Keratinocyte (primary cell): ENCODE measurements at places on chromosomes 2 and 18. TPM values are rescaled to one million over a fixed set of nuclear protein-coding genes. Genes with fewer than 3 reads are reported as not detected.

Gene ZAP70
- polyA plus RNA-seq, result 0.95 to 7.3 TPM (median 1.6 TPM) in 3 replicates

Gene BIN1
- polyA plus RNA-seq, result 4.2 to 6.5 TPM (median 5.4 TPM) in 3 replicates

Gene KYNU
- 2.4 to 8.2 TPM (median 3.9 TPM) in 3 replicates for polyA plus RNA-seq

Gene ZC3H6
- polyA plus RNA-seq, result 0.51 to 1.0 TPM (median 0.75 TPM) in 3 replicates

Gene MLPH
- polyA plus RNA-seq, result 0.67 to 1.8 TPM (median 1.0 TPM) in 3 replicates

Gene DPYSL5
- not detected in 3 replicates for polyA plus RNA-seq

Gene RESP18
- not detected in 3 replicates for polyA plus RNA-seq

Gene DNAH7
- 0.17 to 0.28 TPM (median 0.17 TPM) in 3 replicates for polyA plus RNA-seq

Gene KCNS3
- polyA plus RNA-seq, result 5.6 to 7.3 TPM (median 7.2 TPM) in 3 replicates

Gene FAM237A
- not detected in 3 replicates for polyA plus RNA-seq

Gene GATA6
- 0.28 to 0.37 TPM (median 0.33 TPM) in 3 replicates for polyA plus RNA-seq

Gene GAD1
- polyA plus RNA-seq, result 4.5 to 9.4 TPM (median 5.9 TPM) in 3 replicates

- no peak for DNase-seq
These were observed 448.1 kb upstream of the VRK2 start for GRCh38 chr2:57598551-57598950.

DNA sequence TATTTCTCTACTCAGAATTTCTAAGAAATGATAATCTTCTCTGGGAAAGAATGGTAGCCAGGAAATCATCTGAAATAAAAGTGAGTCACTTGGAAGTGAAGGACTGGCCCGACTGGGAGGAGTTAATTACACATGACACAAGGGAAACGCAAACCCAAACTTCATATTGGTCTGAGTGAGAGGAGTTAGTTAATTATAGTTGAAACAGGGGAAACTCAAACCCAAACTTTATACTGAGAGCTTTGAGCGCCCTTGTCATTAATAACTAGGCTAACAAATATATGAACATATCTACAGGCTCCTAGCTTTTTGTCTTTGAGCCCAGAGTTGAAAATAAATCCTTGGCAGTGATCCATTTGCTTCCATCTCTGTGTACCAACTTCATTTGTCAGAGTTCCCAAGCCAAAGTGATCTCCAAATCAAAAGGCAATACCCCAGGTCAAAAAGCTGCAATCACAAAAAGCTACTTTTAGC, 187.8 kb upstream of the COL3A1 start:
- DNase-seq, result no peak

- no peak for DNase-seq
These were observed 40.9 kb downstream of the USP14 start for GRCh38 chr18:199214-199613.

GRCh38 chr18:48158721-48159120, 228.3 kb upstream of the SMAD2 start:
- DNase-seq, result no peak

- DNase-seq, result peak; percentile 84
These were observed 129.5 kb upstream of the PELI1 start for GRCh38 chr2:64273524-64274398.

- no peak for DNase-seq
These were observed 2.7 kb downstream of the ZAP70 start for GRCh38 chr2:97715951-97716694.

DNA sequence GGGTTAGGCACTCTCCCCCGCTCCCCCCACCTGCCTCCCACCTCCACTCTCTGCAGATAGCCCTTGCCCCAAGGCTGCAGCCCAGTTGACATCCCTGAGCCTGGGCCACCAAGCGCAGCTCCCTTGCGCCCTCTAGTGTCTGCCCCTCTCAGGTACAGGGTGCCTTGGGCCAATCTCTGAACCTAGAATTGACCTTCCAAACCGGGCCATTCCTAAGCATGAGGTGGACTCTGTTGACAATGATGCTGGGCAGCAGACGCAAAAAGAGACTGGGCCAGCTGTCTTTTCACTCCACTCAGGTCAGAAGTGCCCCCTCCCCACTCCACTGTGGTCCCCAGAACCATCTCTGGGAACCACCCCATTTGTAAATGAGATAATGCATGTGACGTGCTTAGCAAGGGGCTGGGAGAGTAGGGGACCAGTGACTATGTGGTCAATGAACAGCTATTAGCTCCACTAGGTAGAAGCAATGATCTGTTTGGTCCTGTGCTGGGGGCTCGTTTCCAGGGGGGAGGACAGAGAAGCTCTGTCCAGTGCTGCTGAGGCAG, 43.3 kb upstream of the PLB1 start:
- no peak for DNase-seq

- DNase-seq, result peak; percentile 50
These were observed 2.1 kb downstream of the HK2 start for GRCh38 chr2:74835831-74836674.

DNA sequence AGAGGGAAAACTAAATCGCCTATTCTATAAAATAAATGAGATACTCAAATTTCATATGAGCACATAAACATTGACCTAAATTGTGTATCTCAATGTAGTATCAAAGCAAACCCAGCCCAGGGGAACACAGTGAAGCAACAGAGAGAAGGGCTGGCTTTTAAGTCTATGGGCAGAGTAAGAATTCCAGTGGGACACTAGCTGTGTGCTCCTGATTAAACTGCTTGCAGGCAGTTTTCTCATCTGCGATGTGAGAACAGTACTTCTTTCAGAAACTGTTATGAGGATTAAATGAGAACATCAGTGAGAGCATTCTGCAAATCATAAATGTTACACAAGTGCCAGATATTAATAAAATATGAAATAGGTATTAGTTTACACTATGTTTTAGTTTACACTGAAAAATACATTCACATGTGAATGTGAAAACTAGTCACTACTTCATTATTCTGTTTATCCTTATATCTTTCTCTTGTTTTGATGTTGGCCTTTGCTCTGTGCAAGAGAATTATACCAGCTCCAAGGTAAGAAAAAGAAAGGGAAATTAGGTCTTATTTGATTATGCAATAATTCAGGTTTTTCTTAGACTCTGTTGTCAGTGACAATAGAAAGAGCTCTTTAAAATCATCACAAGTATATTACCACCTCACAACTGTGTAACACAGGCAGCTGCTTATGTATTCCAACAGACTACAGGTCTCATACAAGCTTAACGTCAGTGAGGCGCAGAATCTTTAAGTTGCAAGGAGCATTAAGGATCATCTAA, 47.5 kb downstream of the GAREM1 start:
- DNase-seq, result no peak

DNA sequence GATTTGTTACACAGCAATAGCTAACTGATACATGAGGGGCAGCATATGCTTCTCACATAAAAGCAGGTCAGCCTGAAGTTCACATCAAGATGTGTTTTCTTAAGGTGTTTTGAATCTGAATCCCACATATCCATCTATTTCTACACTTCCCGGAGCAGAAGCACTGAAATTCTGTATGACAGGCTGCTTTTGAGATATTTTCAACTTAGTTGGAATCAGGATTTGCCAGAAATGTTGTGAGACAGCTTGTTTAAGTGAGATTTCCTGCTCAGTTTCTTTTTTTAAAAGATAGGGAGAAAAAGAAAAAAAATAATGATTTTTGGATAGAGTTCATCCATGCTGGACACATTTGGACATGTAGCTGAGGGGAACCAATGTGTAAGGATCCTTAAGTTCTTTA, 501.5 kb upstream of the CELF4 start:
- DNase-seq, result no peak

DNA sequence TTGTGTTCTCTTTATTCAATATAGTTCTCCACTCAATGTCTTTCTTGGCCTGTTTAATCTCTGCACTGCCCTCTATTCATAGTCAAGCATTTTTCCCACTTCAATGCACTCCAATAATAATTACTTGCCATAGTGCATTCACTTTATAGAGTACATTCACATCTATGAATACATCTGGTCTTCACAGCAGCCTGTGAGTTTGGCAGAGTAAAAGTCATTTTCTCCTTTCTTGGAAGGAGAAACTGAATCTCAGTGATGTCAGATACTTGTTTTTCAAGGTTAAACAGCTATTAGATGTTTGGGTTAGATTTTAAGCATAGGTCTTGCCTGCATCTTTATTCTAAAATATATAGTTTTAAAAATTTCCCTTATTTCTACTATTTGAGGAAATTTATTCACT, 373.2 kb downstream of the TRIB2 start:
- DNase-seq, result no peak

DNA sequence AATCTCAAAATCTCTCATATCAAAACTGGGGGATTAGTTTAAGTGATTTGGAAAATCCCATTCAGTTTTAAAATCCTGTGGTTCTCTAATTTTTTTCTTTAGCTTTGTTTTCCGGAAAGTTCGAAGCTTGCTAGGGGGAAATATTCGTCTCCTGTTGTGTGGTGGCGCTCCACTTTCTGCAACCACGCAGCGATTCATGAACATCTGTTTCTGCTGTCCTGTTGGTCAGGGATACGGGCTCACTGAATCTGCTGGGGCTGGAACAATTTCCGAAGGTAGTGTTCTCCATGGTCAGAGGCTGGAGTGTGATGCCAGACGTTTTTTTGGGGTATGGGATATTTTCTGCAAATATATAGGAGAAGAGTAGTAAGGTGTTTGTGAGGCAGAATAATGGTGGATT, 66.1 kb downstream of the ACSL3 start:
- no peak for DNase-seq

- DNase-seq, result no peak
These were observed 73.0 kb downstream of the MTCL1 start for GRCh38 chr18:8778386-8778785.

DNA sequence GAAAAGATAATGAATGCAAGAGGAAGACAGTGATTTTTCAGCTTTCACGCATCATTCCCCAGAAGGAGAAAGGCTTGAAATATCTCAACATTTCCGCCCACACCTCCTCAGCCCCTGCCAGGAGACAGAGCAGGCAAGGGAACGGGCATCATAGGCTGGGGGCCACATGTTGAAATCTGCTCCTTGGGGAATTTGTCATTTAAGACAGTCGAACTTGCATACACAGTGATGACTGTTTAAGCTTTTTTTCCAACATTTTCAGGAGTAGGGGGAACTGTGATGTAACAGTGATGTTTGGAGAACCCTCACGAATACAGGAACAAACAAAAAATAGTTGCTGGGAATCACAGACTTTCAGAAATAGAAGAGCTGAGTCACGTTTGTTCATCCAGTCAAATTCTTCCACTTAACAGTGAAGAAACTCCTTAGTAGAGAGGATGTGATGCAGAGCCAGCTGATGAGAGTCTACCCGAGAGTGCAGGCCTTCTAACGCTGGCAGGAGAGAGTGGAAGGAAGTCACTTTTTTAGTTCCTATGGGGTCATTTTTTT, 266.8 kb downstream of the ALPK2 start:
- DNase-seq, result no peak

- DNase-seq, result peak; percentile 33
These were observed 104.0 kb downstream of the COBLL1 start for GRCh38 chr2:164737612-164738081.

GRCh38 chr18:50751490-50751889, 68.3 kb downstream of the MRO start:
- DNase-seq, result no peak

- DNase-seq, result no peak
These were observed 134.7 kb upstream of the PID1 start for GRCh38 chr2:229405796-229406195.

GRCh38 chr2:201260302-201260800, at the start of gene CASP8:
TSS of gene CASP8 (plus strand) at chr2:201260536. CDS start at chr2:201266487, 5,951 bp downstream.
- no peak for DNase-seq

DNA sequence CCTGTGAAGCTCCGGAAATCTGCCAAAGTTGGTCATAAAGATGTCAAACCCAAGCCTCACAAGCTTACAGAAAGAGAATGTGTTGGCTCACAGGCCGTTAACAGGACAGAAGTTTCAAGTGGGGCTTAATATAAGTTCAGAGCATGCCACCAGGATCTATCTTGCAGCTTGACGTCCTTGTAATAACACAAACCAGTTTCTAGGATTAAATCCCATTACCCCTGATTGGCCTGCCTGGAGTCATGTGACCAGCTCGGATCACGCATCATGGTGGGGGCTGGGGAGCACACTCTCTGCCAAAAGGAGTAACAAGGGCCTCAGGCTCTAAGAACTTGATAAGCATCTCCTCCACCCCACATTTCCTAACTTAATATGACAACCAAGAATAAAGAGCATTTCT, 38.9 kb upstream of the SCG2 start:
- no peak for DNase-seq

GRCh38 chr2:67515056-67515455, 117.9 kb downstream of the ETAA1 start:
- DNase-seq, result no peak

DNA sequence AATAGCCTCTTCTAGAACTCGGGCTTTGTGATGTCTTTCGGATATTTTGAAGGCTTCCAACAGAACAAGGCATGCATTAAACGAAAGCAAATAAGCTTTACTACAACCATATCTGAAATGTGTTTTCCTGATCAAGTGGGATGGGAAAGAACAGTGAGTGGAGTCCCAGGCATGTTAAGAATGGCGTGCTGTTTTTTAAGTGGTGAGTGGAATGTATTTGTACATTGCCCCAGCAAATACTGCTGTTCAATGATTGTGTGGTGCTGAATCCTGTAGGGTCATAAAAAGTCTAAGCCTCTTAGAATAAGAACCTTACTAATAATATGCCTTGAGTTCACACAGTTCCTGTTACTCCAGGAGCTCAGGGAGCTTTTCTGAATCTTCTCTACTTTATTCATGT, 52.5 kb downstream of the POMC start:
- DNase-seq, result no peak

DNA sequence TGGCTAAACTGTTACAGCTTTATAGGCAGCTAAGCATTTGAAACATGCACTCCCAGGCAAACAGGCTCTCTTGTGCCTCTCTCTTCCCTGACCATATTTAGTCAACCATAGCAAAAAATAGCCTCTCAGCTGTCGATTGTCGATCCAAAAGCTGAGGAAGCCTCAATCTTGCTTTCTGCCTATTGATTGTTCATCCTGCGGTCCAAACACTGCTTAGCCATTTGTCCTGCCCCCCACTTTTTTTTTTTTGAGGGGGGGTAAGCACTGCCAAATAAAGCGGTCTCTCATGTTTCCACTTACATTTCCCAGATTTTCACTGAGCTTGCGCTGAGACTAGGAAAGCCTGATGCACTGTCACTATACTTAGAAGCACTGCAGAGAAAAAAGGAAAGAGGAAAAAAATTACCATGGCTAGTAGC, 90.8 kb downstream of the MIB1 start:
- DNase-seq, result no peak

GRCh38 chr18:12842459-12843380, 41.3 kb downstream of the PTPN2 start:
- no peak for DNase-seq
